ENCODE measurements at places on chromosomes 3 and 15.

GRCh38 chr3:24300949-24301348 is 193.7 kb downstream of the THRB start:
- no peak for DNase-seq

- no peak for DNase-seq
These were observed 53.7 kb downstream of the NMD3 start for GRCh38 chr3:161274691-161275298.

DNA sequence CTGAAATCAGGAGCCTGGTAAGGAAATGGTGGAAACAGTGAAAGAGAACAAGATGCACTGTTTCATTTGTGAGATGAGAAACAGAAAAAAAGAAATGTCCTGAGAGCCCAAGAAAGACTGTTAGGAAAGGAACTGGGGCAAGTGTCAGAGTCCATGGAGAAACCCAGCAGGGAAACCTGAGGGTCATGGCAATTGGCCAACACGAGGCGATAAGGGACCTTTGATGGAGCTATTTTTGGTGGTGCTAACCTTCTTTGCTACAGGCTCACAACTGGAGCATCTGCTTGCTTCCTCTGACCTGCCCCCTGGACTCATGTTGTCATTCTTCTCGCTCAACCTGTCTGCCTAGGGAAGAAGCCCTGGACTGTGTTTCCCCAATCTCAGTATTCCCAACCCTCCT is 4.2 kb upstream of the TMEM41A start:
- no peak for DNase-seq

DNA sequence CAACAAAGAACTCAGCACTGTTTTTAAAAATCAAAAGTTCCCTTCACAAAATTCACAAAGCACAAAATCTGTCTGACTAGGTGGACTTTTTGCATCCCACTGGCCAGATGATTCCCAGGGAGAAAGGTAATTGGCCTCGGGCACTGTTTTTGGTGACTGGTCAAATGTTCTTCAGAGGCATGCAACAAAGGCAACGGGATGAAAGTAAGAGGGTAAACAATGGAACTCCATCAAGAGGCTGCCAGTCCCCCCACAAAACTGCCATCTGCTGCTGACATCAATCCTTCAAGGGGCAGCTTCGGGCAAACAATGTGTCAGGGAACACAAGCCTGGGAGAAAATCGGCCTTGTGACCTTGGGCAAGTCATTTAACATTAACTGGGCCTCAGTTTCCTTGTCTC is 3.3 kb downstream of the SRGAP3 start:
- DNase-seq = no peak

DNA sequence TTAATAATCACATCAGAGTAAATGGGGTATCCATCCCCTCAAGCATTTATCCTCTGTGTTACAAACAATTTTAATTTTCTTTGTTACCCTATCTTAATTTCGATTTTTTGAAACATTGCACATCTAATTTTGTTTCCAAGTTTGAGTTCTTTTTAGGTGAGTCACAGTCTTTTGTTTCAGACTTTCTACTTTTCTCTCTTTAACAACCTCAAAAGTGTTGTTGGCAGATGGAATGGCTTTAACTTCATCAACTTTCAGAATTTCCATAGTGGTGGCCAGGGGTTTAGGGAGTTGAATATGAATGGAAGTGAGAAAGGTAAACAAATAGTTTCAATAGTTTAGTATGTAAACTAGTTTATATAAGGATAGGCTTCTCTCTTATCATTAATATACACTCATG is 223.0 kb upstream of the MLF1 start:
- DNase-seq = no peak

DNA sequence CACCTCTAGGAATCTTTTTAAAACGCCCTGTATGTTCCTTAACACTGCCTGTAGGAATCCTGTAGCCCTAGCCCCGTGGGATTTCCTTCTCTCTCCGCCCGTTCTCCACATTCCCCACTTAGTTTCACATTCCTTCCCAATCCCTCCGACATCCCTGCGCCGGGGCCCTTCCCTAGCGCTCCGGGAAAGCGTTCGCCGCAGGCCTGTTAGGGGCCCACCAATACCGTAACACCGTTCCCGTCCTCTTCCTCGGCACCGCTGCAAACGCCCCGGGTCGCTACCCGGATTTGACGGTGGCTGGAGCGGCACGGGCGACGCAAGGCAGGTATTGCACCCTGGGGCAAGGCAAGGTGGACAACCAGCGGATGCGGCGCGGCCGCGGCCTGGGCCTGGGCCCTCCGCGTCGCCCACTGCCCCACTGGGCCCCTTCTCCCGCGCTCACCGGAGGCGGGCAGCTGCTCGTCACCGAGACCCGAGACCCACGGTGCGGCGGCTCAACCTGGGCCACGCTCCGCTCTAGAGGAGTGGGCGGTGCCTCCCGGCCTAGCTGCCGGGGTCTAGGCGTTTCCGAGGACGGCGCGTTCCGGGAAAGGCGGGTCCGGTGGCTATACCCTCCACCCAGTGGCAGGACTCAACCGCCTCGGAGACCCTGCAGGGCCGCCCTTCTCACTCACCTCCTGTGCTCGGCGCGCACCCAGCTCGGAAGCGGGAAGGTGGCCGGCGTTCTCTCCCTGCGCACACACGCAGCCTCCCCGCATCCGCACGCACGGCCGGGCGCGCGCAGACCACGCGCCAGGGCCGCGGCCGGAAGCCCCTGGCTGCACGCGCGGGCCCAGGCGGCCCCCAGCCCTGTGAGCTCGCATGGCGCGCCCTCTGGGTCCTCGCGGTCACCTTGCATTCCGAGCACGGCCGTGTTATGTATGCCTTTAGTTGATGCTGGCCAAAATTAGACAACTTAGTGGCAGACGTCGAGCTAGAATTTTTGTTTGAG is at the start of gene B3GALNT1:
Gene B3GALNT1, minus strand, starts transcription at position 789 of the 991 bp plus-strand sequence. CDS start 18,595 bp downstream, outside the sequence.
- peak; percentile 17 for DNase-seq

- DNase-seq = no peak
These were observed 17.8 kb downstream of the RUBCN start for GRCh38 chr3:197718891-197719290.

- no peak for DNase-seq
These were observed 30.3 kb downstream of the SYNM start for GRCh38 chr15:99135194-99135593.

- DNase-seq = no peak
These were observed 37.6 kb downstream of the ABTB1 start for GRCh38 chr3:127710155-127710941.

- no peak for DNase-seq
These were observed 126.3 kb upstream of the MEF2A start for GRCh38 chr15:99439524-99439835.

GRCh38 chr3:11481556-11481955 is 162.2 kb downstream of the VGLL4 start:
- DNase-seq = no peak

GRCh38 chr3:9386501-9387321 is 10.7 kb upstream of the SETD5 start:
- DNase-seq = no peak

- no peak for DNase-seq
These were observed 133.6 kb downstream of the TIGIT start for GRCh38 chr3:114427285-114428043.

DNA sequence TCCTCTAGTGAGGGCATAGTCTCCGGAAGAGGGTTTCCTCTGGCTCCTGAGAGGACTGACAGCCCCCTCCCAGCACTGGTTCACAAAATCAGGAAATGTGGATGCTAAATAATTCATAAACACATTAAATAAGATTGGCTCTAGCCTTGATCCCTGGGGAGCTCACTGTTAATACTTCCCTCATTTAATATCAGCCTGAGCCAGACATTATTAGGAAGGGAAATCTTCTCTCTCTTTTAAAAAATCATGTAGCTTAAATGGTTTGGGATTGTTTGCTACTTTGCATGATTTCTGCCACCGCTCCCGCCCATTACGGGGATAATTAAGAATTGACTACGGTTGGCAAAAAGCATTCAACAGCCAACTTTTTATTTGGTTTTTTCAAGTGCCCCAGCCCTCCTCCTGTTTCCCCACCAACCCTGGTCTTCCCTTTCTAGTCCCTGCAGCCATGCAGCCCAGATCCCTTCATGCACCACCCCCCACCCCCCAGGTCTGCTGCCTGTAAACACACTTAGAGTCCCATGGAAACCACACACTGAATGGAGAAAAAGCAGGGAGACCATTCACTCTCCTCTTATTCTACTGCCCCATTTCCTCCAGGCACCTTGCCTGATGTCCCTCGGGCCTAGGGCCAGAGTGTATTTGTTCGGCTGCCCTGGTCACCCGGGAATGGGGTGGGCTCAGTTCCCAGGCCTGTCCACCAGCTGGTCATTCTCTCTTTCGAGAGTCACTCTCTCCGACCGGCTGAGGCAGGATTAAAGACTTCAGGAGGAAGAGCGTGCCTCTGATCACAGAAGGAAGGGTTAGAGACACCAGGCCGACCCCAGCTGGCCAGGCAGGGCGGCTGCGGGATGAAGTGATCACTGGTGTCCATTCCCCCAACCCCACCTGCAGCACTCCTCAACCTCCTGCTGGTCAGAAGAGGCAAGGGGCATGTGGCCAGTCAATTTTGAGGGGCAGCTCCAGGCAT is 45.1 kb downstream of the SEMA5B start:
- DNase-seq = no peak

GRCh38 chr15:35496585-35496984 is 49.4 kb downstream of the DPH6 start:
- DNase-seq = peak; percentile 14

- DNase-seq = no peak
These were observed 245.7 kb downstream of the FGF12 start for GRCh38 chr3:192481638-192482037.

- no peak for DNase-seq
These were observed 53.5 kb downstream of the DGKG start for GRCh38 chr3:186308549-186308948.

GRCh38 chr15:88232771-88233201 is 23.8 kb downstream of the NTRK3 start:
- no peak for DNase-seq

GRCh38 chr3:113802795-113803455 is 35.7 kb upstream of the GRAMD1C start:
- DNase-seq = no peak

DNA sequence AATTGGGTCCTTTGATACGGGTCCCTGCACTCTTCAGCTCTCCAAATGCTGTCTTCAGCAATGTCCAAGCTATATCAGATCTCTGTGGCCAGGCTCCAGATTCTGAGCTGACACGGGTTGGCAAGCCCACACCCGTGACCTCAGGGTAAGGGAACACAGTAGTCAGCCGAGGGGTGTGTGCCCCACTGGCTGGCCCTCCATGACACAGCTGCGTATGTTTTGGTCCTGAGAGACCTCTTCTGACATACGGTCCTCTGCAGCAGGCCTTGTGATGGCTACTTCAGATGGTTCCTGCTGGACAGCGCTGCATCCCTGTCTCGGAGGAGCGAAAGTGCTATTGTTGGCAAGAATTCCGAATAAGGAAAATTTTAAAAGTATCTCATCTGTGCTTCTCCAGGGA is 85.2 kb upstream of the ADAMTS17 start:
- DNase-seq = no peak

GRCh38 chr3:128343287-128344051 is 123.2 kb downstream of the DNAJB8 start:
- DNase-seq = no peak

DNA sequence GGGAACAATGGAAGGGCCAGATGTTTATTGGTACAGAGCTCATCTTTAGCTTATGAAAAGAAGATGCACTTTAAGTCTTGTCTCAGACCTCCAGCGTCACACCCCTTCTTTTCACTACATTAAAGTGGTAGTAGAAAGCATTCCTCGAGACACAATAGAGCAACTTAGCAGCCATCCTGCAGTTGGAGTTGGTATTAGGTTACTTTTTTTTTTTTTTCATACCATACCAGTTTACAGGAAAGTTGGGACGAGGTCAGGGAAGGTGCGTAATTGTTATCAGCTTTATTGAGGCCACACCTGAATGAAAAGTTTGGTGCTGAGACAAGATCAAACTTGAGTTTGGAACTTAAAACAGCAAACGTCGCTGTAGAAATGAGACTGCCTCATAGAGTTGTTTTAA is 203.8 kb downstream of the SOX2 start:
- DNase-seq = no peak

- no peak for DNase-seq
These were observed 35.3 kb upstream of the FBN1 start for GRCh38 chr15:48680841-48681240.

DNA sequence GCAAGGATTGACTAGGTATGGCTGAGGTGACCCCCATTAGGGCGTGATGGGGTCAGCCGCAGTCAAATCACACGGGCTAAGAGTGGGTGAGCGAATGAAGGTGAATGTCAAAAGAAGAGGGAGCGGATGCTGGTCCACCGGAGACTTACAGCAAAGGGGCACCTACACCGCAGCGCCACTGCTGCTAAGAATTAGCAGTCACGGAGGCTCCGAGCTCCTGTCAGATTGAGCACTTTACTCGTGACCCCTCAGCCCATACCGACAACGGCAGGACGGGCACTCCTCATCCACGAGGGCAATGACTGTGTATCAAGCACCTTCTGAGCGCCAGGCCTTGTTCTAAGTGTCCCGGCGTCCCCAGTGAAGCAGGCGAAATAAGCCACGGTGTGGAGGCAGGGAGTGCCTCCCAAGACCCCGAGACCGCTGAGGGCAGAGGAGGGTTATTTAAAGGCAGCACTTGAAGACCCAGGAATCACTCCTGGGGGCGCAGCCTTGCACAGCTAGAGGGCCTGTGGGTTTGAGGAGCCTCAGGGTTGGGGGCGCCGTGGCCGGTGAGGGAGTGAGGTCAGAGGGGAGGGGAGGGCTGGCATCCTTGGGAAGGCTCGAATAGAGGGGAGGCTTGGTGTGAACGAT is 61.6 kb upstream of the GATA2 start:
- DNase-seq = no peak

- no peak for DNase-seq
These were observed 375.9 kb upstream of the WNT5A start for GRCh38 chr3:55863028-55863427.

DNA sequence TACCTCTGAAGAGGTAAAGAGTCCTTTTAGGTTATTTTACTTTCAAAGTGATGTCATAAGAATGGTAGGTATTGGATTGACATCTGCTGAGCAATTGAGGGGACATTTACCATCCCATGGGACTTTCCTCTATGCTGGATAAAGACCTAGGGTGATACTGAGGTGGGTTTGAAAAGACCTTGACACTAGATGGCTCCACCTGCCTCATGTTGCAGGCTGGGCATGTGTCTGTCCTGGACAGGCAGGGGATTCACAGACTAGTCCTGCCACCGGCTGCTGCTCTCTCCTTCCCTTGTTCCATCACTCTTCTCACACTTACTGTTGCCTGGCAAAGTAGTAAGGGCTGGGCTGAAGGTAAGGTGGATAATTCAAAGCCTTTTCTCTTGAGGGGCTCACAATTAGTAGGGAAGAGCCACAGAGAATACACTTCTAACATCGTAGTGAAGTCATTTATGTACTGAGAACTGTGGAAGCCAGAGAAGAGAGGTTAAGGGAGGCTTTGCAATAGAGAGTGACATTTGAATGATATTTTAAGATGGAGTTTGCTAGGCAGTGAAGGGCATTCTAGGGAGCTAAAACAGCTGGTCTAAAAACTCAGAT is 27.7 kb downstream of the TRAK1 start:
- DNase-seq = peak; percentile 66

DNA sequence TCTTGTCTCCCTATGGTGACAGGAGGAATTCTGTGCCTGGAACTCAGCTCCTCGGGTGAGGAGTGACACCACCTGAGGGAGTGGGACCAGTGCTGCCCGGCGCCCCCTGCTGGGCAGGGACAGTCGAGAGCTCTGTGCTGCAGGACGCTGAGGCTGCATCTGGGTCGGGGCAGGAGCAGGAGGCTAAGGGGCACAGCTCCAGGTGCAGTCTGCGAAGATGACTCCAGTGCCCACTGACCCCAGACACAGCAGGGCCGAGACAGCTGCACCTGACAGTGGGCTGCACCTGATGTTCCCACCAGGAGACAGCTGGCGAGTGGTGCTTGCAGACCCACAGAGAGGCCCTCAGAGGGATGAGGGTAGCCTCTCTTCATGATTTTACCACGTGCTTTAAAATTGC is 152.9 kb downstream of the ATP10A start:
- DNase-seq = no peak

GRCh38 chr3:52384019-52384761 is 60.7 kb downstream of the SEMA3G start:
- DNase-seq = no peak

Data from GM18507 (cell line).